Left renal pelvis (tissue), 4 donors: ENCODE measurements at places on chromosomes 1 and 21. TPM values are rescaled to one million over a fixed set of nuclear protein-coding genes. Genes with fewer than 3 reads are reported as not detected.

Gene OR6N1
- not detected for polyA plus RNA-seq

DNA sequence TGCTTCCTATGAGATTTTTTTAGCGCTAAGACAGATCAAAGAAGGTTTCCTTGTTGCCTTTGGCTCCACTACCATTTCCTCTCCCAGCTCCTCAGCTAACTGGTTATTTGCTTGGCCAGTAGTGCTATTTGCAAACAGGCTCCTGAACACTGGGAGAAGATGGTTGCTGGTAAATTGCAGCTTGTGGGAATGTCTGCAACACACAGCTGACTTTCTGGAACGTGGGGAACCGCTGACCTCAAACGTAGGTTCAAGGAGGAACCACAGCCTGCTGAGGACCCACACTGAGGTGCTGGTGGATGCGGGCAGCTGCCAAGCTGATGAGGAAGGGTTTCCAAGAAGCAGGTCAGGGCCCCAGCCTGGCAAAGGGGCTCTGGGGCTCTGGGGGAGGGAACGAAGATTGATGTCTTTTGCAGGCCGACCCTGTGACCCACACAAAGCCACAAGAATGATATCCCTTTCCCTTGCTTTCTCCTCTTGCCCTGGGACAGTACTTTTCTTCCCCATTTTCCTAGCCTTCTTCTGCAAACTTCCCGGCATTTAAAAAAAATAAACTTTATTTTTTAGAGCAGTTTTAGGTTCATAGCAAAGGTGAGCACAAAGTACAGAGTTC is 24.8 kb downstream of the GNG4 start:
- DNase-seq = no peak

GRCh38 chr1:184945029-184945428 is 29.3 kb downstream of the NIBAN1 start:
- no peak for DNase-seq

- DNase-seq = no peak
These were observed 38.2 kb upstream of the PIGC start for GRCh38 chr1:172482044-172482443.

- no peak for DNase-seq
These were observed 38.6 kb upstream of the METTL18 start for GRCh38 chr1:169833179-169833901.

Gene LAPTM5
- polyA plus RNA-seq = 15.8 TPM

GRCh38 chr1:19203440-19203839 is 6.6 kb downstream of the UBR4 start:
- DNase-seq = no peak

Gene DEPDC1
- polyA plus RNA-seq = 15.0 TPM

Gene S100A16
- polyA plus RNA-seq = 91.7 TPM

DNA sequence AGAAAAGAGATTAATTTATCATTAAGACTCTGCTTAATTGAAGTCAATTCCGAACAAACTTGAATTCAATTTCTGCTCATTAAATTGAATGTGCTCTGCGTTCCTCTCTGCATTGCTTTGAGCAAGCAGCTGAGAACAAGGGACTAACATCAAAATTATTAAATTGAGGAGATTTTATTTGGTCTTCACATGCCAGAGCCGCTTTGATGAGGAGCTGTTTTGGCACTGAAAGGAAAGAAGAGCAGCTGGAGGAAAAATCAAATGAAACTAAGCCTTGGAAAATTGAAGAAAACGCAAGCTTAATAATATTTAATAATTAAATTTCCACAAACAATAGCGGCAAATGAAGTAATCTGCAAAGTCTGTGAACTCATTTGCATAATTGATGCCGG is 222.0 kb upstream of the PKN2 start:
- DNase-seq = no peak

Gene FAM131C
- polyA plus RNA-seq = 1.8 TPM

Gene GREM2
- 0.64 TPM for polyA plus RNA-seq

DNA sequence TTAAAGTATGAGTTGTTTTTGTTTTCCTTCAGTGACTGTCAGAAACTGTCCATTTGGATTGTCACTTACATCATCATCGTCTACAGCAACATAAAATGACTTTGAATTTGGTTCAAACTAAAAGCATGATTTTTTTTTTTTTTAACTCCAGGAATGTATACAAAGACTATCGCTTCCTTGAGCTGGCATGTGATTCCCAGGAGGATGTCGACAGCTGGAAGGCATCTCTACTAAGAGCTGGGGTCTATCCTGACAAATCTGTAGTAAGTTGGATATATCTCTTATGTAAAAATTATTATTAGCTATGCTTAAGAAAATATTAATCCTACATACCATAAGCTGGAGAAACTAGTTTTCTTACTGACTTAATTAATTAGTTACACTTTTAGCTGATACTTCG is 111.9 kb upstream of the C1orf105 start:
- no peak for DNase-seq

Gene CNKSR1
- 18.4 TPM for polyA plus RNA-seq

DNA sequence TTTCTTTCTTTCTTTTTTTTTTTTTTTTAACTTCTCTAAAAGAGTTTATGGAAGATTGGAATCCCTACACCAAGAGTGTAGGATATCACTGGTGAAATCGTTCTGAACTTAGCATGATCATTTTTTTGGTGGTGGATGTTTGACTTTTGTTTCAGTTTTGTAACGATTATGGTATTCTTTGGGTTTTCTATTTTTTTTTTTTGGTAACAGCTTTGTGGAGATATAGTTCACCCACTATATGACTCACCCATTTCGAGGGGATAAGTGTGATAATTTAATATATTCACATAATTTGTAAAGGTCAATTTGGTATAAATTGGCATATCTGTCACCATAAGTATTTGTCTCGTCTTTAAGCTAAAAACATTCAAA is 29.2 kb downstream of the AGPAT3 start:
- no peak for DNase-seq

- DNase-seq = no peak
These were observed 1180.7 kb upstream of the B3GALT2 start for GRCh38 chr1:194367121-194367520.

- no peak for DNase-seq
These were observed 9.8 kb downstream of the IFNGR2 start for GRCh38 chr21:33412832-33413519.

GRCh38 chr21:39134288-39134810 is 48.9 kb downstream of the PSMG1 start:
- DNase-seq = no peak

- DNase-seq = no peak
These were observed 93.0 kb upstream of the TTC34 start for GRCh38 chr1:2894381-2895041.

- DNase-seq = no peak
These were observed 974 bp upstream of the FNBP1L start for GRCh38 chr1:93446837-93447451.

DNA sequence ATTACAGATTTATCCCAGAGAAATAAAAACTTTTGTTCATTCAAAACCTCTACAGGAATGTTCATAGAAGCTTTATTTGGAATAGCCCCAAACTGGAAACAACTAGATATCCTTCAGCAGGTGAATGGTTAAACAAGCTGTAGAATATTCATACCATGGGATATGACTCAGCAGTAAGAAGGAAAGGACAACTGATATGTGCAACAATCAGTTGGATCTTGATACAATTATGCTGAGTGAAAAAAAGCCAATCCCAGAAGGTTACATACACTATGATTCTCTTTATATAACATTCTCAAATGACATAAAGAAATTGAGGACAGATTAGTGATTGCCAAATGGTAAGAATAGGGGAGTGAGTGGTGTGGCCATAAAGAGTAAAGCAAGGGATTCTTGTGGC is 376.7 kb downstream of the S1PR1 start:
- DNase-seq = no peak

GRCh38 chr1:109183058-109183738 is 30.5 kb upstream of the SARS1 start:
- no peak for DNase-seq

Gene RHCE
- 1.5 TPM for polyA plus RNA-seq

- DNase-seq = no peak
These were observed 680 bp downstream of the MAGOH start for GRCh38 chr1:53237638-53238037.

DNA sequence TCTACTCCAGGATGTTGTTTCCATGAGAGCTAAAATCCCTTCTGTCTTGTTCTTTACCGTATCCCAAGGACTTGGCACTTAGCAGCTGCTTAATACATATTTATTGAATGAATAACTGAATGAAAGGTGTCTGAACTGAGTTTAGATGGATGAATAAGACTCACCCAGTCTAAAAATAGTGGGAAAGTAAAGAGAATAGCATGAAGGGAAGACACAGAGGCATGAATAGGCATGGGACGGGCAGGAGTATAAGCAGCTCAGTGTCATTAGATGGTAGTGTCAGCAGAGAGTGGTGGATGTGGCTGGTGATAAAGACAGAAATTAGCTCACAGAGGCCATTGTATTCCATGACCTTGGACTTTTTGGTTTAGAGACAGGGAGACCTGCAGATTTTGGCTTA is 9.2 kb downstream of the IL12RB2 start:
- no peak for DNase-seq

Gene XCL2
- 0.36 TPM for polyA plus RNA-seq

DNA sequence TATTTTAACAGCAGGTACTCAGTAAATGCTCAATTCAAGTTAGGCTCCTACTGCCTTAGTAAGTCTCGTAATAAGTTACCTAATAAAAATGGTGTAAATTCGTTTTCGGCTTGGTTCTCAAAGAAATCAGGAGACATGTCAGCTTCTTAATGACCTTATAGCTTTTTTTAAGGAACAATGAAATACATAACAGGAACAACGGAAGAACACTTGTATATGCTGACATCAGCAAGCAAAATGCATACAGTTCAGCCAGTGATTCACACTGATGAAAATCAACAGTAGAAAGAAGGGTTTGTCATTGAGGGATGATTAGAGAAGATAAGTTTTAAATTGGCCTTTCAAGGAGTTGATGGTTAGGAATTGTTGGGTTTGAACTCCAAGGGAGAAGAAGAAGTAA is 13.3 kb downstream of the RPTN start:
- DNase-seq = no peak

- no peak for DNase-seq
These were observed 18.3 kb upstream of the PARS2 start for GRCh38 chr1:54782588-54782987.

DNA sequence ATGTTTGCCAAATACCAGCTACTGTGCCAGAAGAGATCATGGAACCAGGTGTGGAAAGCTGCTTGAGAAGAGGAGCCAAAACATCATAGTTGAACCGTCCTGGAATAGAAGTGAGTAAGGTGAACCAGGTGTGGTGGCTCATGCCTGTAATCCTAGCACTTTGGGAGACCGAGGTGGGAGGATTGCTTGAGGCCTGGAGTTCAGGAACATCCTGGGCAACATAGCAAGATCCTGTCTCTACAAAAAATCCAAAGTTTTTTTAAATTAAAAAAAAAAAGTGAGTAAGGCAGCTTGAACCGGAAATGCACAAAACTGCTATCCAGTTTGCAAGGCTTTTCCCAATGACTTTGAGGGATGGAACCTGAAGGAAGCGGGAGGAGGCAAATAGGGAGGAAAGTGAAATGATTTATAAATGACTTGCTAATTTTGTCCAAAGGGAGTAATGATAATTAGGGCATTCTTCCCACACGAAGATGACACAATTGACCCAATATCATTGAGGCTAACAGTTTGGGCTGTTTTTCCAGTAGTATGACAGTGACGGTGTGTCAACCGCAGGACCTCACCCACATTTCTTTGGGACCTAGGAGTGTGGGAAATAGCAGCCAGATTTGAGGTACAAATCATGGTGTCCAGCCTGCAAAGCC is 1.5 kb upstream of the CNN3 start:
- DNase-seq = no peak

DNA sequence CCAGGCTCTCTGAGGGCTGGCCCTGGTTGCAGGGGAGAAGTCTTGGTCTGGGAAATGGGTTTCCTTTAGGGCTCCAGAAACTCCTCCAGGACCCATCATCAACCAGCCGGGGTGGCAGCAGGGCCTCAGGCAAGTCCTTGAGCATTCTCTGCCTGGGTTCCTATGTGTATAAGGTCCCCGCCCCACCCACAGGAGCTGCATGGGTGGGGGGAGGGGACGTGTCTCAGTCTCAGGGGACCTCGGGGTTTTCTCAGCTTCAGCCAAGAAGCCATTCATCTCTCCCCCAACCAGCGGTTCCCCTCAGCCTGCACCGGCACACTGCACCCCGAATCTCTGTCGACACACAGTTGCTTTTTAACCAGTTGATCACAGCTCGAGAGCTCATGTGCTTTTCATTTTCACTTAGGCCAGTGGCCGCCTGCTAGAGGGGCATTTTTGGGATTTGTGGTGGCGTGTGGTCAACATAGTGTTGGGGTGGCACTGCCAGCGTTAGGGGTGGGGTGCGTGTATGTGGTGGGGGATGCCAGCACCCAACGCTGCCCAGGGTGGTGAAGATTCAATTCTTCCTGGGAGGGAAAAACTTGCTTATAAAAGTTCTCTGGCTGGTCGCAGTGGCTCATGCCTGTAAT is 6.5 kb downstream of the RUNX3 start:
- DNase-seq = no peak

GRCh38 chr21:45583831-45584509 is 41.7 kb upstream of the SLC19A1 start:
- no peak for DNase-seq

DNA sequence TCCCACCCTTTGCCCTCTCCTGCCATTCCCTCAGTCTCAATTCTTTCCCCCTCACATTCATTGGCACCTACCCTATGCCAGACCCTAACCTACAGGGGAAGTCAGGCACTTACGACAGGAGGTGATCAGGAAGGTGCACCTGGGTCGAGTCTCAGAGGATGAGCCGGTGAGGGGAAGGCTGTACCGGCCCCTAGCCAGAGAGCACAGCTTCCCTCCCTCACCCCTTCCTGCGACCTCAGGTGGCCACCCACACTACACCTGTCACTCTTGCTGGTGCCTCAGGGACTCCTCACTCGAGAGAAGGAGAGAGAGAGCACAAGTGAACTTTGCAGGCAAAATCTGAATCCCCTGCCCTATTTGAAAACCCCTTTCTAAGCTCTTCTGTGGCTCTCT is 1.7 kb upstream of the MYOM3 start:
- DNase-seq = no peak

DNA sequence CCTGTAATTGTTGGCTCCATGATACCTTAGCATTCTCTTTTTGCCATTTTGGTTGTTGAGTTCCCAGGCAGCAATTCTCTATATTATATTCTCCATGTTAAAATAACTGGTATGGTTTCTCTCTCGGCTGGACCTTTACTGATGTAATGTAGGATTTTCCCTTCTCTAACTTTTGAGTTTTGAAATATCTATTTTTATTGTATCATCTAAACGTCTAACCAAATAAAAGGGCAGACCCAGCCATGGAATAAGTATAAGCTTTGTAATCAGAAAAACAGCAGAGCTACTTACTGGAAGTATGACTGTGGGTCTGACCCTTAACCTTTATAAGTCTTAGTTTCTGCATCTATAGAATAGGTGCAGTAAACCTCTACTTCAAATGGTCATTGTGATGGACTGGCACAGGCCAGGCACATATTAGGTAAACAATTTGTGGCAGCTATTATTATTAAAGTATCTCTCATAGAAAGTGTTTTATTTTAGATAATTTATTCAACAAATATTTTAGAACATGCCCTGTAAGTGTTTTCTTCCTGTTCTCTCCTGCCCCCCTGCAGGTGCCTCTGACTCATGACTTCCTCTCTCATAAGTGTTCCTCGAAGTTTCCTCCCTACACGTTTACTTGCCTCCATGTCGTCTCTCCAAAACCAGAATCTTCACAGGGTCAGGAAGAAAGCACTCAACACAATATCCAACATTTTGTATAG is 224.9 kb upstream of the FGGY start:
- no peak for DNase-seq

Gene OR2T33
- polyA plus RNA-seq = not detected

Gene ARHGEF16
- 17.6 TPM for polyA plus RNA-seq

GRCh38 chr1:227888404-227889046 is 59.2 kb downstream of the WNT9A start:
- DNase-seq = no peak

GRCh38 chr1:200317236-200317635 is 92.6 kb downstream of the ZNF281 start:
- DNase-seq = no peak

GRCh38 chr1:41749991-41750745 is 168.6 kb downstream of the HIVEP3 start:
- DNase-seq = no peak
